ENCODE measurements at places on chromosomes 6 and 20.
A peak's percentile ranks its signal among the peaks of the same experiment; 100 is the strongest.

GRCh38 chr6:45420083-45420908, 42.6 kb upstream of the SUPT3H start:
- DNase-seq, result peak; percentile 48

DNA sequence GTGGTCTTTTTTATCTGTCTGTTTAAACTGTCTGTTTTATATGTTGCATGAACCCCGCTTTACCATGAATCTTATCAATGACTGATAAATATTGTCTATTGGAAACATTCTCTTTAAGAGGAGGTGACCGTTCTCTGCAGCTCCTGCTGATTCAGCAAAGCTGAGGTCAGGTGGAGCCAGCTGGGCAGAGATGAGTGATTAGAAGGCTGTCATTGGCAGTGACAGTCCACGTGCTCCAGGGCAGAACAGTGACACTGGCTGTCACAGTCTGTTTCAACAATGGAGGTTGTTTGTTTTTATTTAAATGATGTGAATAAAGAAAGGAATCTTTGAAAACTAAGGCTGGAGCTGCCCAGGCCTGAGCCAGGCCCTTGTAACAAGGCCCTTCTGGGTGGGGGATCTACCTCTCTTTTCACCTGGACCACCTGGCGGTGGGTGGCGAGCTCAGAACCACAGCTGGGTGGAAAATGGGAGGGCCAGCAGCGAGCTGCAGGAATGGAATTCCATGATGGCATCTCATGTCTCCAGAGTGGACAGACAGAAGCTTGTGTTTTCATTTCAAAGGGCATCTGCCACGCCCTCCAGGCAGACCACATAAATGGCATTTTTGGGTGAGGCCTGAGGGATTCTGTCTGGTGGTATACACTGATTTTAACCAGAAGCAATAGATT, 12.6 kb downstream of the SYNJ2 start:
- no peak for DNase-seq

DNA sequence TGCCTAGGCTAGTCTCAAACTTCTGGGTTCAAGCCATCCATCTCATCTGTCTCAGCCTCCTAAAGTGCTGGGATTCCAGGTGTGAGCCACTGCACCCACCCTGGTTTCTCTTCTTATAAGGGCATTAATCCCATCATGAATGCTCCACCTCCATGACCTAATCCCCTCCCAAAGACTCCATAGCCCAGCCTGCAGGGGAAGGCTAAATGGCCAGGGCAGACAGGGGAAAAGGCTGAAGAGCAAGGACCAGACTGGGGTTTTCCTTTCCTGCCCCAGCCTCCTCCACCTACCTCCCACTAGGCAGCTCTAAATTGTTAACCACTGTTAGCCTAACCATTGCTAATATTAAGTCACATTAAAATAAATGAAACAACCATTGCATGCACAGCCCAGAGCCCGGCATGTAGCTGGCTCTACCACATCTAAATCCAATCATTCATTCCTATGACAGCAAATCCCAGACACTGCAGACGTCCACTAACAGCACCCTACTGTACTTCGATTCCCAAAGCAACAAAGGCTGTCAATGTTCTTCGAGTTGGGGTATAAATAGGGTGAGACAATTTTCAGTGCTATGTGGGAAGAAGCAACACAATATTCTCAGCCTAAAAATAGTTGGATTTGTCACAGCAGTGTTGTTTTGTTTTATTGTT, 243.2 kb upstream of the ARID1B start:
- DNase-seq, result no peak

GRCh38 chr6:141562186-141562811, 570.4 kb upstream of the GJE1 start:
- DNase-seq, result no peak
